Thoracic aorta (tissue), 2 donors: ENCODE measurements at places on chromosomes 1 and 21. TPM values are rescaled to one million over a fixed set of nuclear protein-coding genes. Genes with fewer than 3 reads are reported as not detected.

The ZFP69B gene
- 0.71 TPM for total RNA-seq

The OR2M7 gene
- total RNA-seq: not detected

DNA sequence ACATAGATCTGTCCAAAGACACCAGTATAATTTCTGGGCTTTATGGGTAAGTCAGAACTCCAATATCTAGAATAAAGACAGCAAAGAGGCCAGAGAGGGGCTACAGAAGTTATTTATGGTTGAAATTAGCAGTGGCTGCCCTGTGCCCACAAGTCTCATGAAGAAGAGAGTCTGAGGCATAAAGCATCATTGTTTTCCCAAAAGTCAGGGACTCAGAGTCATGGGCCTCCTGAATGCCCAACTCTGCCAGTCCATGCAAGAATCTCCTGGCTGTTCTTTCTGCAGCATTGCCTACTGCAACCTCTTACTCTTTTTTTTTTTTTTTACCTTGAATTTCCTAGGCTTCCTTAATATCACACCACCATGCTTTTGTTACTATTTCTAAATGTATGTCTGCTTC is 49.6 kb downstream of the PLPP3 start:
- DNase-seq: no peak
- H3K4me3 ChIP-seq: no peak overlapping the region
- peaks cover 8% of the 10 kb centered on the region for H3K36me3 ChIP-seq
- H3K27ac ChIP-seq: no peak overlapping the region

The COL11A1 gene
- total RNA-seq: 0.07 TPM

The S100A4 gene
- 514 TPM for total RNA-seq

DNA sequence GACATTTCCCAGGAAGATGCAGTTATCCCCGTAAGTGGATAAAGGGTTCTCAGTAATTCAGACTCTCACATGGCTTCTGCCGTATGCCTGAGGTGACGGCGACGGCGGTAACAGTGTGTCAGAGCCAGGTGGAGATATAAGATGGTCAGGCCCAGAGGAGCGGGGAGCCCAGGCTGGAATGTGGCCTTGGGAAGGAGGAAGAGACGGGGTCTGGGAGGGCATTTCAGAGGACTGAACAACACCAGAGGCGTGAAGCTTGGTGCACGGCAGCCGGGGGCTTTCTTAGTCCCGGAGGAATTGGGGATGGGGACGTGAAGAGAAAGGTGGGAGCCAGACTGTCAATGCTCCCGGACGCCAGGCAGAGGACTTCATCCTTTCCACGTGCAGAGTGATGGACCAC is 1.0 kb downstream of the RER1 start:
- DNase-seq: no peak
- H3K4me1 ChIP-seq: peaks cover 12% of the 10 kb centered on the region

The CFAP141 gene
- total RNA-seq: not detected

DNA sequence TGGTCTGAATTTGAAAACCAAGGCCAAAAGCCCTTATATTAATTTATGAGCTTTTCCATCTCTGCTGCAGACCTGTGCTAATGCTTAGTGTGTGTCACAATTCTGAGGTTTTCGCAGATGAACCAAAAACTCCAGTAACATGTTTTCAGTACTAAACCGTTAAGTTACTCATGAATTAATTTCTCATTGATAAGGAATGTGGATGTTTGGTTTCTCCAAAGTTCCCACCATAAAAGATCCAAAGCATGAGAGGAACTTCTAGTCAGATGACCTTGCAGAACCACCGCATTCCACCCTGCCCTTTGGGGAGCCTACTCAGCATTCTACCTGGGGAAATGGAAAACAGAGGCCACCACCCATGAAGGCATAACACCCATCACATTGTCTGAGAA is 7.5 kb upstream of the LEPR start:
- no peaks in the 10 kb centered on the region for H3K4me1 ChIP-seq
- no peak overlapping the region for H3K4me3 ChIP-seq
- no peak overlapping the region for H3K27ac ChIP-seq
- no peaks in the 10 kb centered on the region for H3K27me3 ChIP-seq

DNA sequence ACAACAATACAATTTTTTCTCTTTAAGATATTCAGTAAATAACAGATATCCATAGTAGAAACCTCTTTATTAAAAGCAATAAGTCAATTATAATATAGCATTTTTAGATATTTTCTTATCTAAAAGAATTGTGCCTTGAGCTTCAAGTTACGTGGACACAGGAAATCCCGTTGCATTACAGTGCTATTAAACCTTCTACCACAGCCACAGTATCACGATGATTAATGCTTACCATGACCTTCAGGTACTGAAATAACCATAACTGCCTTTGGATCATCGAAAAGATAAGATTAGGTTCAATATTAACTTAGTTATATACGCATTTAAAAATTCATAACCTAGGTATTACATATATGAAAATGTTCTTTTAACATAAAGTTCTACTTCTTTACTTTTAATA is 17.9 kb downstream of the B3GALNT2 start:
- peaks cover 22% of the 10 kb centered on the region for H3K36me3 ChIP-seq
- no peak for DNase-seq
- no peaks in the 10 kb centered on the region for H3K4me1 ChIP-seq
- H3K27ac ChIP-seq: no peak overlapping the region
- H3K4me3 ChIP-seq: no peak overlapping the region

DNA sequence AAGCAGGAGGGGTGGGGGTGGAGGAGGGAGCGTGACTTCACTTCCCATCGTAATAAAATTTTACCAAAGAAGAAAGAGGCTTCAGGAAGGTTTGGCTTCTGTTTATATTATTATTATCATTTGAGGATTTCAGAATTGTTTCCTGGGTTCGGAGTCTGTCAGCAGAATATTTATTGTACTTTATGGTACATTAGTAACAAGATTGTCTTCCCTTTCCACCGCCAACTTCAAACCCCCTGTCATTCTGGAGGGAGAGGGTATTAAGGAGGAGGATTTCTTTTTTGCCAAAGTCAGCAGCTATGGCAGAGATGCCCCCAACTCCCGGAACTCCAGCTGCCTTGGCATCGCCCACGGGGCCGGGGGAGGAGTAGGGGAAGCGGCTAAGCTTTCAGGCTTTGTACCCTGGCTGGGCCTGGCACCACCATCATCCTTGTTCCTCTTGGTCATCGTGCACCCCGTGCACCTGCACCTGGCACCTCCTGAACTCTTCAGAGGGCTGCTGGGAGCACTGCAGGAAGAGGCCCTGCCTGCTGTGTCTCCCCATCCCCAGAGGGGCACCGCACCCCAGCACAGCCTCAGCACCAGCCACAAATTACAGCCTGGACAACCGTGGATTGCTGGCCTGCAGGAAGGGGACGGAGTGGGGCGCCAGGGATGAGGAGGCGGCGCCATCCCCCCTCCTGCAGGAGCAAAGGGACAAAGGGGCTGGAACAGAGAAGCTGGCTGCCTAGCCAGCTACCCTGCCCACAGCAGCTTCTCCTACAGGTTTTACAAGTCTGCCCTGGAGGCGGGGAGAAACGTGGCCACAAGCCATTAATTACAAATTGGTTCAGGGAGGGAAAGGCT is 24.0 kb upstream of the PAX7 start:
- H3K4me1 ChIP-seq: no peaks in the 10 kb centered on the region
- H3K4me3 ChIP-seq: no peak overlapping the region
- H3K27me3 ChIP-seq: no peaks in the 10 kb centered on the region
- H3K36me3 ChIP-seq: no peaks in the 10 kb centered on the region

The DNALI1 gene
- 6.5 TPM for total RNA-seq

GRCh38 chr1:201190624-201191051 is at the start of gene IGFN1:
Gene IGFN1 (plus strand): TSS chr1:201190824. CDS start chr1:201193294, 2,470 bp downstream.
- no peaks in the 10 kb centered on the region for H3K27me3 ChIP-seq
- no peaks in the 10 kb centered on the region for H3K36me3 ChIP-seq
- DNase-seq: no peak

- no peaks in the 10 kb centered on the region for H3K36me3 ChIP-seq
- H3K4me3 ChIP-seq: no peak overlapping the region
- H3K27ac ChIP-seq: no peak overlapping the region
- no peaks in the 10 kb centered on the region for H3K27me3 ChIP-seq
- DNase-seq: no peak
Measured at GRCh38 chr1:8457760-8458381, 140.0 kb downstream of the SLC45A1 start.

GRCh38 chr1:235213752-235214151 is 52.7 kb upstream of the RBM34 start:
- peaks cover 9% of the 10 kb centered on the region for H3K36me3 ChIP-seq
- H3K4me3 ChIP-seq: no peak overlapping the region
- no peak for DNase-seq
- H3K4me1 ChIP-seq: no peaks in the 10 kb centered on the region

GRCh38 chr1:198101716-198102453 is 54.9 kb upstream of the NEK7 start:
- no peak overlapping the region for H3K27ac ChIP-seq
- DNase-seq: no peak
- H3K27me3 ChIP-seq: no peaks in the 10 kb centered on the region
- no peaks in the 10 kb centered on the region for H3K36me3 ChIP-seq
- H3K4me1 ChIP-seq: no peaks in the 10 kb centered on the region
- no peak overlapping the region for H3K4me3 ChIP-seq

- H3K27me3 ChIP-seq: no peaks in the 10 kb centered on the region
- H3K4me1 ChIP-seq: peaks cover 4% of the 10 kb centered on the region
- H3K36me3 ChIP-seq: no peaks in the 10 kb centered on the region
- H3K4me3 ChIP-seq: no peak overlapping the region
Measured at GRCh38 chr21:42515708-42516502, 2.3 kb downstream of the SLC37A1 start.

DNA sequence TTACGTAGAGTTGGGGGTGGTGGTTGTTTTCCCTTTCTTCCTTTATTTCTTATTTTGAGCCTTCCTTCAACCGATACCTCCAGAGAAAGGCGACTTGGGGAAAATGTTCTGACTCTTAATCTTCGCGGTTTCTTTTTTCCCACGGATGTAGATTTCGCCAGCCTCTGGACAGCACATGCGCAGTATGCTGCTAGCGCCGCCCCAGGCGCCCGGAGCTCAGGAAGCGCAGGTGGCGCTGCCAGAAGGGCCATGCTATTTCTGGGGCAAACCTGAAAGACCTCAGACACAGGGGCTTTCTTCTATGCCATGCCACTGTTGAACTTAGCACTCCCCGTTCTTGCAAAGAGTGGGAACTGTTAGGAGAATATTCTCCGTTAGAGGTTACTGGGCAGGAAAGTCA is 392.1 kb downstream of the KIF26B start:
- H3K4me3 ChIP-seq: no peak overlapping the region
- no peak for DNase-seq
- H3K36me3 ChIP-seq: no peaks in the 10 kb centered on the region
- no peaks in the 10 kb centered on the region for H3K27me3 ChIP-seq

GRCh38 chr1:157955857-157956256 is 37.6 kb upstream of the KIRREL1 start:
- H3K27ac ChIP-seq: no peak overlapping the region
- no peak overlapping the region for H3K4me3 ChIP-seq
- no peaks in the 10 kb centered on the region for H3K27me3 ChIP-seq
- no peaks in the 10 kb centered on the region for H3K4me1 ChIP-seq
- DNase-seq: no peak

DNA sequence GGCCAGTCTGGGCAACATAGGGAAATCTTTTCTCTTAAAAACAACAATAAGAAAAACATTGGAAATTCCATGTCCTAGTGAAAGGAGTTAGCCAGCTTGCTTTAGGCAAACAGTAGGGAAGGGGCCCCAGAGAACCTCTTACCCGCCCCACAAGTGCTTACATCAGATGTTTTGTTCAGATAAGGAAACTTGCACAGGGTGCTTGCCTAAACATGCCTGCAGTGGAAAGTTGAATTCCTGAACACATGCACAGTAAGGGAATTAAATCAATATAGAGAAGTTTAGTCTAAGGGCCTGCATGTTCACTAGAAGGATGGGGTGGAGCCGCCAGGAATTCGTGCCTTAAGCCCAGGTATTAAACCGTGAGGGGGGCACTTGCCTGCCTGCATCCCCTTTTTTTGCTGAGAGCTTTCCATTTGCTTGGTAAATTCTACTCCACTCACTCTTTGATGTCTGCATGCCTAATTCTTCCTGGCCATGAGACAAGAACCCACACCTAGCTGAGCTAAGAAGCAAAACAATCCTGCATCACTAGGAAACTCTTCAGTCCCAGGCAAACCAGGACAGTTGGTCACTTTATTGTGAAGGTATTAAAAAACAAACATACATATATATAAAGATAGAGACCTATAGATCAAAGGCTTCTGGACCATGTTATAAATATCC is 499.0 kb downstream of the SIPA1L2 start:
- H3K4me1 ChIP-seq: peaks cover 5% of the 10 kb centered on the region
- no peak for DNase-seq
- H3K27me3 ChIP-seq: no peaks in the 10 kb centered on the region
- H3K27ac ChIP-seq: no peak overlapping the region
- no peaks in the 10 kb centered on the region for H3K36me3 ChIP-seq

DNA sequence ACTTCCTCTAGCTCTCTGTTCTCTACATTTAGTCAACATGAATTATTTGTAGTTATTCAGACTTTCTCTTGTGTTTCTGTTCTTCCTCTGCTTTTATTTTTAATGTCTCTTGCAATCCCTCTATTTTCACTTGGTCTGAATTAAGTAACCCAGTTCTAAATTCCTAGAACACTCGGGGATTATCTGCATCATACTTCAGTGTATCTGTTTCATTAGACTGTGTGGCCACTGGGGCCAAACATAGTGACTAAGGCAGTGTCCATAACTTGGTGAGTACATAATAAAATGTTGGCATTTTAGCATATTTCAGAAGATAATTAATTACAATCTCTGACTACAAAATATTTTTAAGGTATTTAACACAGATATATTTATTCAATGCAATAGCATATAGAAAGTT is 1087.2 kb upstream of the B3GALT2 start:
- H3K27me3 ChIP-seq: no peaks in the 10 kb centered on the region
- H3K4me3 ChIP-seq: no peak overlapping the region
- no peaks in the 10 kb centered on the region for H3K36me3 ChIP-seq
- H3K27ac ChIP-seq: no peak overlapping the region
- no peaks in the 10 kb centered on the region for H3K4me1 ChIP-seq
